ENCODE measurements at places on chromosomes 7 and 10.

DNA sequence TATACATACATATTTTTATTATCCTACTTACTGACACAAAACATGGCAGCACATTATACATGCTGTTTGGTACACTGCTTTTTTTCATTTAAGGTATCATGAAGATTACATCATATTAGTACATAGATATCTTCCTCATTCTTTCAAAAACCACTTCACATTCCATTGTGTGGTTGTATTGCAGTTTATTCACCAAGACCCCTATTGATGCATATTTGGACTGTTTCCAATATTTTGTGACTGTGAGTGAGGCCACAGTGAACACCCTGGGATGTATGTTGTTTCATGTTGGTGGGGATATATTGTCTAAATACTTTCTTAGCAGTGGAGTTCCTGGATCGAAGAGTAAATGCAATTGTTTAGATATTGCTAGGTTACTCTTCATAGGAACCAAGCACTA is 39.0 kb downstream of the TFAM start:
- DNase-seq = no peak

DNA sequence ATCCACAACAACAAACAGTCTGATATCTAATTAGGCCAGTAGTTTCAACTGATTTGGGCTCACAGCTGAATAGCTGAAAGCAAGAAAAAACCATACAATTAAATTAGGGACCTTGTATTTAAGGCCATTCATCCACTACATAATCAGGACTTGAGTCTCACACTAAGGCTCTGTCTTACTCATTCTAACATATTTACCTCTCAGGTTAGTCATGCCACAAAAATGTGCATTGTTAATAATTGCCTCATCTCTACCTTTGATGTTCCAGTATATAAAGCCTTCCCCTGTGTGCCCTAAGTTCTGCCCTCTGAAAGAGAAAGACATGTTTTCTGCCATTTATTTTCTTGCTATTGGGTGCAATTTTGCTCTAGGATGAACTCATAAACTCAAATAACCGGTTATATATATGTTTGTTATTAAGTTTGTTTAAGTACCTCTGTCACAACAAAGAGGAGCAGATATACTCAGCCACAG is 5.3 kb upstream of the C1GALT1 start:
- DNase-seq = no peak

- DNase-seq = no peak
Observed at GRCh38 chr7:117669818-117670217, 190.0 kb downstream of the CFTR start.

- DNase-seq = no peak
Observed at GRCh38 chr10:67079126-67079525, 153.3 kb downstream of the LRRTM3 start.

DNA sequence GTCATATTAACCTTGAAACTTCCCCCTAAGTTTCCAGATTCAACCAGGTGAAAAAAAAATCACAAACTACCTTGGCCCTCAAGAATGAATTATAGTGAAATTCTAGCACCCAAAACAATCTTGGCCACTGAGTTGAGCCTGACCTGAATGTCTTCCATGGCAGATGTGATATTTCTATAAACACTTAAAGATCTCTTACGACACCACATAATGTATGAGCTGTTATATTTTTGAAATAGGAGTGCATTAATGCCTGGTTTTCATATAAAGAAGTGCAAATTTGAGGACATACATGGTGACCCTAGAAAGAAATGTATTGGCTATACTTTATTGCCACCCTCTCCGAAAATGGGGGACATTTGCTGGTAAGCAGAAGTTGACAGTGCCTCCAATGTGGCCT is 584.1 kb upstream of the KCND2 start:
- DNase-seq = no peak

DNA sequence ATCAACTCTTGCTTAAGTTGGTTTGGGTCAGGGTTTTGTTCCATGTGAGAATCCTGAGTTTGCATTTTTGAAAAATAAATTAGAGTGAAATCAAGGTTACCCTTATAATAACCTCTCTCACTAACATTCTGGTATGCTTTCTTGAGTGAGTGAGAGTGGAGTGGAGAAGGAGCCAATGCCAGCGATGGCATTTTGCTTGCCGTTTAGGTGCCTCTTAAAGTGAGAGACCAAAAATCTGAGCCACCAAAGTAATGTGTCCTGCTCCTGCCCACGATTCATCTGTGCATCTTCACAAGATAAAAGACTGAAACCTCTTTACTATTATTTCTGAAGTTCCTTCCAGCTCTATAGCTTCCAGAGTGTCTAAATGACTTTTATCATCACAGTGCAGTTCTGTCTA is 23.4 kb upstream of the XPNPEP1 start:
- no peak for DNase-seq

All from stimulated activated CD4-positive, alpha-beta T cell treated with anti-CD3 and anti-CD28 coated beads, Interleukin-2, amount 100 ng/mL, for 48 hours (primary cell).